ENCODE measurements at places on chromosomes 7 and 10.
A peak's percentile ranks its signal among the peaks of the same experiment; 100 is the strongest.

GRCh38 chr10:5467207-5467535 is 32.2 kb downstream of the CALML5 start:
- no peak for DNase-seq

- no peak for DNase-seq
These were observed 8.4 kb upstream of the LYZL2 start for GRCh38 chr10:30637881-30638467.

GRCh38 chr7:151626422-151627115 is 106.9 kb upstream of the RHEB start:
- peak; percentile 48 for DNase-seq

GRCh38 chr10:68897336-68897741 is 3.8 kb upstream of the DDX50 start:
- no peak for DNase-seq
